ENCODE measurements at places on chromosomes 6 and 20. TPM values are rescaled to one million over a fixed set of nuclear protein-coding genes. Genes with fewer than 3 reads are reported as not detected.

- peak; percentile 37 for DNase-seq
Measured at GRCh38 chr6:140663094-140663493, 1288.6 kb upstream of the CITED2 start.

DNA sequence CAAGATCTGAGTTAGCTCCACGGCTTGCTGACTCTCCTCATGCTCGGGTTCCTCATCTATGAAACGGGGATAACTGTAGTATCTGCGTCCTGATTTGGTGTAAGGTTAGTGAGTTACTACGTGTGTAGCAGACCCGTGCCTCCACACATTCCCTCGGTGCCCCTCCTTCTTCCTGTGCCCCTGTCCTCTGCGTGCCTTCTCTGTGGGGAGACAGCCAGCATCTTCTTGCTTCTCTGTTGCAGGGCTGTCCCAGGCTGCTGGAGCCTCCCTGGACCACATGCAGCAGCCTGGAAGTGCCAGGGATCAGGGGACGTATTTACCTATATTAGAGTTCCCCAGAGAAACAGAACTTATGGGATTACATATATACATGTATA, 128.6 kb upstream of the PRND start:
- no peak for DNase-seq

DNA sequence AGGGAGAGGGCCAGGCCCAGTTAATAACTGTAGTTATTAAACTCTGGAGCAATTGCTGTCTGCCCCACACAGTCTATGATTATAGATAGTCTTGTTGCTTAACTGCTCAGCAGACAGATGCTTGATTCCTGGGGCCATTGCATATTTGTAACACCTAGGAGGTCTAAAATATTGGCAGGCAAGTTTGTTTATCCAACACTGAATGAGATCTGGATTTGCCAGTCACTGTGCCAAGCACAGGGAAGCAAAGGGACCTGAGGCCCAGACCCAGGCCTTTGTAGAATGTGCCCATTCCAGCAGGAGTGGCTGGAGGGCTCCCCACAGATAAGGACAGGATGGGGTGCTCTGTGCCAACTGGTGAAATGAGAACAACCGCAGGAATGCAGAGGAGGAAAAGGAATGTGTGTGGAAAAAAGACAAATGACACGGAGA, 17.6 kb upstream of the ENTPD6 start:
- peak; percentile 86 for DNase-seq

DNA sequence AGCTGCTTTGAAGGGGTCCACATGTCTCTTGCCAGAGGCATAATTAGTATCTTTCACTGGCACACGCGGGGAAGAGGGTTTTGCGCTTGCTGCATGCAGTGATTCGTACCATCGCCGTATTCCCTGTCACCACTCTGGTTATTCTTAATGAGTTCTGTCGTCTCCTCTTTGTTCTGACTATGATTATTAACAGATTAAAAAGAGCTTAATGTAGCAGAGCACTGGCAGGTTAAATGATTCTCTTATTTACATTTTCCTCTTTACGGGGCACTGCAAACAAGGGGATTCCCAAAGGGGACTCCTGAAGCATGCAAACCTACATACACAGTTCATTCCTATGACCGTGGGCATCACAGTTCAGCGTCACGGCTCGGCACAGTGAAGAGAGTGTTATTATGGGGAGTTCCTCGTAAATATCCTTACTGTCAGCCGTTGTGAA, 204.8 kb downstream of the DTNBP1 start:
- DNase-seq, result no peak

DNA sequence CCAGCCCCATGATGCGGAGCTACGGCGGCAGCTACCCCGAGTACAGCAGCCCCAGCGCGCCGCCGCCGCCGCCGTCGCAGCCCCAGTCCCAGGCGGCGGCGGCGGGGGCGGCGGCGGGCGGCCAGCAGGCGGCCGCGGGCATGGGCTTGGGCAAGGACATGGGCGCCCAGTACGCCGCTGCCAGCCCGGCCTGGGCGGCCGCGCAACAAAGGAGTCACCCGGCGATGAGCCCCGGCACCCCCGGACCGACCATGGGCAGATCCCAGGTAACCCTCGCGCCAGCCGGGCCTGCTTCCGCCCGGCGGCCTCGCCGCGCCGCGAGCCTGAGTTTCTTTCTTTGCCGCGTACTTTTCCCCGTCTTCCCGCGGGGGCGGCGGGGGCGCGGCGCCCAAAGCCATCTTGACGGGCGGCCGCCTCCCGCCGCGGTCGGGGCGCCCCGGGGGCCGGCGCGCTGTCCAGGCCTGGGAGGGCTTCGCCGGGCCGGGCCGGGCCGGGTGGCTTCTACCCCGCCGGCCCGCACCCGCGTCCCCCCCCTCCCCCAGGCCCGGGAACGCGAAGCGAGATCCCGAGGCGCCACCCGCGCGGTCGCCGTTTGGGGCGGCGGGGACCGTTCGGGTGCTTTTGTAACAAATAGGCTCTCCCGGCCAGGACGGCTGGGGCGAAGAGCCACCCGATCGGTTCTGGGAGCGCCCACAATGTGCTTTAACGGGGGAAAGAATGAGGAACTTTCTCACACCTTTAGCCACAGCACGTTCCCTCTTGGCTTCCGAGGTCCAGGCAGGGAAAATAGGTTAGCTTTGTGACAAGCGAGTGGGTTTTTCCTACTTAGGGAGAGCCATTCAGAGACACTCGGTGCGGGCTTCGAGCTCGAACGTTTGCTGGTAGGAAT, 2.3 kb downstream of the ARID1B start:
- DNase-seq, result no peak

- DNase-seq, result peak; percentile 34
Measured at GRCh38 chr6:100573166-100573565, 108.4 kb upstream of the SIM1 start.

DNA sequence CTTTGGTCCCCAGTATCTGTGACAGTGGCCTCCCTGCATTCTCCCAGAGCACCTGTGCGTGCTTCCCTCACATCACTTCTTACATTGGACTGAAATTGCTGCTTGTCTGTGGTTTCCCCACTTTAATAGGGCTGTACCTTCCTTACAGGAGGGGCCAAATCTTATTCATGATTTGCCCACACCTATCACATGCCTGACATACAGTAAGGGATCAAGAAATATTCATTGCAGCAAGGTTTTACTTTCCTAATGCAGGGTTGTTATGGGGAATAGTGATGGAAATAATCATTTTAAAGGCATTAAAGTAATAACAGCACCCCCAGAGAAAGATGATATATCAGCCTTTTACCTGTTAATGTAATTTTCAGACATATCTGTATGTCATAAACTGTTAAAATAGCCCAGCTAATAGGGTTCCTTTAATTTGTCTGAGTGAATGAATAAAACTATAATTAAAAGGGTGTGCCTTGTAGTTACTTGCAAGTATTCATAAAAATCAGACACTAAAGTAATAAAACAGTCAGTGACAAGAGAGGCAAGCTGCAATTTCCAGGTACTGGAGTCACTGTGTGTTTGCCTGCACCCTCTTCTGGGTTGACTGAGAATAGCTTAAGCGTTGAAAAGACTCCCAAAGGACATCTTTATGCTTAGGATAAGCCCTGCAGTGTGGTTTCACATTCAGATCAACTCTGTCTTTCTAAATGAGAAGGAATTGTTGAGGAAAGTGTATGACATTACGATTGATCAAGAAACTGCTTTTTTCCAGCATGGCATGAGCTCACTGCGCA, 182.7 kb downstream of the PHACTR1 start:
- no peak for DNase-seq

DNA sequence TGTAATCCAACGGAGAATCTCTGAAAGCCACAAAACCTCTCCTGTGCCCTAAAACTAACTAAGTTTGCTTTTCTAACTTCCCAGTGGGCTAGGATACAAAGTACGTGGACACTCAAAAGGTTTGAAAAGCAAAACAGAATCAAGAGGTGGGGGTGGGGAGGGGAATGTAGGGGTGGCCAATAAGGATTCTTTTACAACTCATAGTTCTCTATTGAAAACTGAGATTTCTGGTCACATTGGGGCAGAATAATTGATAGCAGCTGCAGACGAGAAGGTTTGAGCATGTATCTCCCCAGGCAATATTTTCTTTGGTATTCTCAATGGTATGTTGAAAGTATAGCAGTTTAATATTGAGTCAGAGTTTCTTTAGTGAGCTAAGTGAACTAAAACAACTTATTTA, 376.7 kb upstream of the CITED2 start:
- DNase-seq, result no peak

GRCh38 chr6:22673474-22673873, 104.1 kb downstream of the HDGFL1 start:
- DNase-seq, result no peak

DNA sequence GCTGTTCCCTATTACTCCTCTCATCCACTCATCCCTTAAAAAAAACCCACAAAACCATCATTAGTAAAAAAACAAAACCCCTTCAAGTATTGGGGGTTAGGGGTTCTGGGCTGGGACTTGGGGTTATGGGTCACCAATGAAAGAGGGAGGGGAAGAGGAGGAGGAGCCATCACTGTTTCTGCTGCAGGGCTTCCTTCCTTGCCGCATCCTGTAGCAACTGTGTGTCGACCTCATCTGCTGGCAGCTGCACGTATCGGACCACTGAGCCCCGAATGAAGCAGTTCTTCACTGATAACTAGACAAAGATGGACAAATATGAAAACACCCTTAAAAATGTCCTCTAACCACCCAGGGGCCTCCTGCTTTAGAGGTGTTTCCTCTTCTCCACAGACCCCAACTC, 2.0 kb upstream of the VARS1 start:
- no peak for DNase-seq

DNA sequence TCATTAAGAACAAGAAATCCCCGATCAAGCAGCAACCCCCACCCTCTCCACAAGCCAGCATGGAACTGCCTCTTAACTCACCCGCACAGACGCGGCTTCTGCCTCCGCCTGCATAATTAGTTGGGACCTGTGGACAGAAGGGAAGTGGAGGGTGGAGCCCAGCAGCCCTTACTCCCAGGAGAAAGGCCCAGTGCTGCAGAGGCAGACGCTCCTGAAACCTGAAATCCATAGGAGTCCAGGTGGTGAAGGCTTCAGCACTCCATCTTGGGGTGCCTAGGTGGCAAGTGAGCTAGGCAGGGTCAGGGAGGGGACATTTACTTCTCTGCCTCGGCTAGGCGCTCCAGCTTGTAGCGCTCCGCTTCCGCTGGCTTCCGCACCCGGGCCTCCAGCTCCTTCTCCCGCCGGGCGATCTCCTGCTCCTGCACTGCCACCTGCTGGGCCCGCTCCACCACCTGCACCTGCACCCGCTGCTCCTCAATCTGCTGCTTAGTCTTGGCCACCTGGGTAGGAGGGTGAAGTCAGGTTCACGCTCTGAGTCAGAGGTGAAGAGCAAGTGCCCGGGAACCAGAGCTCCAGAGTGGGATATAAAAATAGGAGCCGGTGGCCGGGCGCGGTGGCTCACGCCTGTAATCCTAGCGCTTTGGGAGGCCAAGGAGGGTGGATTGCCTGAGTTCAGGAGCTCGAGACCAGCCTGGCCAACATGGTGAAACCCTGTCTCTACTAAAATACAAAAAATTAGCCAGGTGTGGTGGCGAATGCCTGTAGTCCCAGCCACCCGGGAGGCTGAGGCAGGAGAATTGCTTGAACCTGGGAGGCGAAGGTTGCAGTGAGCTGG, 10.7 kb downstream of the TUBB start:
- DNase-seq, result peak; percentile 59

GRCh38 chr6:30227763-30228487, 14.7 kb upstream of the TRIM26 start:
- DNase-seq, result no peak

DNA sequence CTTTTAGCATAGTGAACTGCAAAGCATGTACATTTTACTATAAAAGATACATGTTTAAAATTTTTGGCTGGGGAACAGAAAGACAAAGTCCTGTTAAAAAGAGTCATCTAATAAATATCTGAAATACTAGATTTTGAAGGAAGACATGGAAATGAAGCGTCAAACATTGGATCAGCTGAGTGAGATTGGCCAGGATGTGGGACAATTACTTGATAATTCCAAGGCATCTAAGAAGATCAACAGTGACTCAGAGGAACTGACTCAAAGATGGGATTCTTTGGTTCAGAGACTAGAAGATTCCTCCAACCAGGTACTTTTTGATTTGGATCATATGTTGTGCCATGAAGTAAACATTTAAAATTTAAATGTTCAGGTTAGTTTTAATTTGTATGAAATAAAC, 162.3 kb downstream of the UTRN start:
- peak; percentile 47 for DNase-seq

DNA sequence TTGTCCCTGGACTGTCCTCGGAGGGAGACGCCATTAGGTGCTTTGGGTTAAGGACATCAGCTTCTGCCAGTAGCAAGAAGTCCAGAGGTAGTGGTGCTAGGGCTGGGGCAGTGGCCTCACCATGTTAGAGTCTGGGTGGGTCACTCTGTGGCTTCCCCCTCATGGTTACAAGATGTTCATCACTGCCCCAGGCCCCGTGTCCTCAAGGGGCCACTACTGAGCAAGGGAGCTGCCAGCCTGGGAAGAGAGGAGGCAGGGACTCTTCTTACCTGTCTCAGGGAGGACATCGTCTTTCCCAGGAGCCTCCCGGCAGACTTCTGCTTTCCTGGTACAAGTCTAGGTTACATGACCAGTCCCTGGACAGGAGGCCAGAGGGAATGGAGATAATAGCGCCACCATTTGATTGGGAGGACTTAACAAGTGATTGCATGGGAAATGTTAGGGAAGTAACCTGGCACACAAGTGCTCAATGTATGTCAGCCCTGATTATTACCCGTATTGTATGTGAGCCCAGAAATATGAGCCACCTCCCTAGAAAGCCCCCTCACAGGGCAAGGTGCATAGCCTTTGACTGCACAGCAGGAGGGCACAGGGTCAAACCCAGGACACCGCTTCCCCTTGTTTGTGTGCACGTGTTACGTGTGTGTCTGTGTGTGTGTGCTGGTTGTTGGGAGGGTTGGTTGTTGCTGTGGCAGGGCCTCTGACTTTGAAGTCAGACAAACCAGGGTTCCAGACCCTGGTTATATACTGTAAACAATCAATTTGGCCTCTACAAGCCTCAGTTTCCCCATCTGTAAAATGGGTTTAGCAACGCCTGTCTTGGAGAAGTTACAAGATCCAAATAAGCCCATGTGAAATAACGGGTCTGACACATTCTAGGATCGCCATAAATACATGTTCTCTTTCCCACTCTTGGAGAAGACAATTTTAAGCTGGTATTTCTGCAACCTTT, 30.0 kb downstream of the SIRPA start:
- no peak for DNase-seq

DNA sequence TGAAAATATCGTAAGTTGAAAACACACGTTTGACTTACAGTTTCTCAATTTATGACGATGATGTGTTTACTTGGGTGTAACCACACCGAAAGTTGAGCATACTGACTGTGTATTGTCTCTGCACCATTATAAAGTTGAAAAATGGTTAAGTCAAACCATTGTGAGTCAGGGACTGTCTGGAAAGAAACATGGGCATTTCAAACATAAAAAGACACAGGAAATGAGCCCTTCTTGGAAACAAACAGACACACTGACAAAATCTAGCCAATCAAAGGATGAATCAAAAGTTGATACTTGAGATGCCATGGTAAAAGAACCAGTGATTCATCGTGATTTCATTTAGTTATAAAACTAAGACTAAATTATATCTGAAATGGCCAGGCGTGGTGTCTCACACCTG, 5.3 kb downstream of the POPDC3 start:
- DNase-seq, result peak; percentile 85

- no peak for DNase-seq
Measured at GRCh38 chr20:49481116-49481515, 1.4 kb downstream of the KCNB1 start.

GRCh38 chr6:163906006-163906710, 491.6 kb downstream of the QKI start:
- DNase-seq, result no peak

The CD24 gene
- 26.9 TPM for total RNA-seq

The OR2H1 gene
- total RNA-seq, result not detected

The PRL gene
- total RNA-seq, result not detected

The HLA-DPA1 gene
- total RNA-seq, result 0.34 TPM

The ZNF76 gene
- total RNA-seq, result 14.1 TPM

The FRK gene
- 0.05 TPM for total RNA-seq

The FOXQ1 gene
- 0.24 TPM for total RNA-seq

The ZSCAN9 gene
- total RNA-seq, result 14.0 TPM

The PROKR2 gene
- not detected for total RNA-seq

The MARCKS gene
- total RNA-seq, result 150 TPM

Data from A172 (cell line).